ENCODE measurements at places on chromosomes 7 and 10.

GRCh38 chr7:24948739-24949138 is 31.2 kb downstream of the OSBPL3 start:
- no peak for DNase-seq

- DNase-seq: no peak
Observed at GRCh38 chr7:83339907-83340306, 177.2 kb upstream of the PCLO start.

DNA sequence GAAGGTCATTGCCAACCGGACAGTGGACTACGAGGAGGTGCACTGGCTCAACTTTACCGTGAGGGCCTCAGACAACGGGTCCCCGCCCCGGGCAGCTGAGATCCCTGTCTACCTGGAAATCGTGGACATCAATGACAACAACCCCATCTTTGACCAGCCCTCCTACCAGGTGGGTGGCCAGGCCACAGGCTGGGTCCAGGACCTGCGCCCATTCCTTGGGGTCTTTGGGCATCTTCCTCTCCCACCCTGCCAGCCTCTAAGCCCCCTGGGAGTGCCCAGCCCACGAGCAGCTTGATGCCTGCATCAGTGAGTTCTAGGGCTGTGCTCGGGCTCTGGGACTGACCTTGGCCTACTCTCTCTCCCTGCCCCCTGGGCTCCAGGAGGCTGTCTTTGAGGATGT is 25.8 kb upstream of the VSIR start:
- no peak for DNase-seq

DNA sequence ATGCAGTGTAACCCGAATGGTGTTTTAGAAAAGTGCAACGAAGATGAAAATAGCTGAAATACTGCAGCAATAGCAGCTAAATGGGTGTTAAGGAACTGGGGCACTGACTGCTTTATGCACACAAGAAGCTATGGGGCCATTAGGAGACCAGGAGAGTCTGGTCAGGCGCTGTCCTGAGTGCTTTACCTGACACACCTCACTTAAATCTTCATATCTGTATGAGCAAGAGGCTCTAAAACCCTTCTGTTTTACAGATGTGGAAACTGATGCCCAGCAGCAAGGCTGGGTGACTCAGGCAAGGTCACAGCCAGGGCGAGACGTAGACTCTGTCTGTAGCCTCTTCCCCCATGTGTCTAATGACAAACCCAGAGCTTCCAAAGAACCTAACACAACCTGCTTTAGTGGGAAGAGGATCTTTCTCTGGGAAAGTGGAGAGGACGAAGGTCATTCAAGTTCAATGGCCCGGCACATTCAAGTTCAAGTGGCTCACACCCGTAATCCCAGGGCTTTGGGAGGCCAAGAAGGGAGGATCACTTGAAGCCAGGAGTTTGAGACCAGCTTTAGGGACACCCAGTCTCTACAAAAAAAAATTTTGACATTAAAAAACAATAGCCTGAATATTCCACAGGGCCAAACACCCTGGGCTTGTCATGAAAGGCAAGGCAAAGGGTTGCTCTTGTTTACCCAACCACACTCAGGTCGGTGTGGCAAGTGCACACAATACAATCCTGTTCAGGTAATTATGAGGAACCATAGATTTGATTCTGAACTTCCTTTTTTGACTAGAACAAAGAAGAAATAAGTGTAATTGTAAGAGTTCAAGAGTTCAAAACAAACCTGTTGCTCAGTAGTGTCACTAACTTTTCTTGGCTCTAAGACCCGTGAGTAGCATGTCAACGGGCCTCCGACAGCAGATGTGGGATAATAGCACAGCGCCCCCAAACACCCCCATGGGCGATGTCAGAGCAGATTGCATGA is 53.7 kb upstream of the KLF6 start:
- DNase-seq: no peak
